ENCODE measurements at places on chromosomes 12 and 14. TPM values are rescaled to one million over a fixed set of nuclear protein-coding genes. Genes with fewer than 3 reads are reported as not detected.

NAP1L1 gene
- 348 TPM for total RNA-seq

SMIM41 gene
- not detected for total RNA-seq

PTCSC3 gene
- total RNA-seq = not detected

INSM2 gene
- not detected for total RNA-seq

CDH24 gene
- total RNA-seq = 6.0 TPM

CD69 gene
- not detected for total RNA-seq

KIF5A gene
- total RNA-seq = 0.08 TPM
